SHP77 treated with DMSO at 0.1 percent for 48 hours (cell line): ENCODE measurements at places on chromosomes 2 and 18.

DNA sequence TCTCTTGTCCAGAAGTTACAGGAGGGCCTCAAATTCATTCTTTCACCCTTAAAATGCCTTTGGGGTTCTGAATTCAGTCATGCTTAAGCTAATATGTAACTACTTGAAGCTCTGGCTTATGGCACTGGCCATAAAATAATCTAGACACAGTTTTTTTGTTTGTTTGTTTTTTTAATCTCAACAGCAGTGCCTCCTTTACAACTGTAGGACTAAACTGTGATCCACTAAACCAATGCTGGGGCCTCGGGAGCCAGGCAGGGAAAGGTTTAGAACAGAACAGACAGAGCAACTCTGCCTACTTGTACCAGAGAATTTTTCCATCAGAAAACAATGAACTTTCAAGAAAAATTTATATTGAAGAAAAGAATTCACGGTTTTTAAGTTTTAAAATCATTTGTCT lies 1.7 kb downstream of the STAM2 start:
- DNase-seq, result no peak

DNA sequence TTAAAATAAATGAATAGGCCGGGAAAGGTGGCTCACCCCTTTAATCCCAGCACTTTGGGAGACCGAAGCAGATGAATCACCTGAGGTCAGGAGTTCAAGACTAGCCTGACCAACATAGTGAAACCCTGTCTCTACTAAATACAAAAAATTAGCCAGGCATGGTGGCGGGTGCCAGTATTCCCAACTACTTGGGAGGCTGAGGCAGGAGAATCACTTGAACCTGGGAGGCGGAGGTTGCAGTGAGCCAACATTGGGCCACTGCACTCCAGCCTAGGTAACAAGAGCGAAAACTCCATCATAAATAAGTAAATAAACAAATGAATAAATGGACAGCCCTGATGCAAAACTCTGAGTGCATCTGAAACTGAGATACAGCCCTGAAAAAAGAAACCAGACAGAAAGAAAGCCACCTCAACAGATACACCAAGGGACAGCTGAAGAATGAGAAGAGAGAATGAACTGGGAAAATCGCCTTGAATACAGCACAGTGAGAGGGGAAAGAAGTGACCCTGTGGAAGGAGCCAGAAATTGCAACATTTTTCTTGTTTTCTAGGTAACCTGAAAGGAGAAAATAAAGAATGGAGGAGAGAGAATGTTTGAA lies 64.4 kb downstream of the TRABD2A start:
- DNase-seq, result no peak

- DNase-seq, result no peak
Observed at GRCh38 chr2:29799628-29800027, 121.8 kb downstream of the ALK start.

- no peak for DNase-seq
Observed at GRCh38 chr2:187527262-187527661, 27.0 kb downstream of the TFPI start.

DNA sequence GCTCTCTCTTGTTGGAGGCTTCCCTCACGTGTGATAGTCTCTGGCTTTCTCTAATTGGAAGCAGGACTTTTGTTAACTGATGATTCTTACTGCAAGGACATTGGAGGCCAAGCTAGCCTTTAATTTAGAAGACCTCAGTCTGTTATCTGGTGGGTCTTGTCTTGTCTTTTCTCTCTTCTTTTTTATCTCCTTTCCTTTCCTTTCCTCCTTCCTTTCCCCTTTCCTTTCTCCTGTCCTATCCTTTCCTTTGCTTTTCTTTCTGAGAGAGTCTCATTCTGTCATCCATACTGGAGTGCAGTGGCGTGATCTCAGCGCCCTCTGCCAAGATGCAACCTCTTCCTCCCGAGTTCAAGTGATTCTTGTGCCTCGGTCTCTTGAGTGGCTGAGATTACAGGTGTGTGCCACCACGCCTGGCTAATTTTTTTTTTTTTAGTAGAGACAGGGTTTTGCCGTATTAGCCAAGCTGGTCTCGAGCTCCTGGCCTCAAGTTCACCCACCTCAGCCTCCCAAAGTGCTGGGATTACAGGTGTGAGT lies 18.1 kb downstream of the CCNYL1 start:
- no peak for DNase-seq

DNA sequence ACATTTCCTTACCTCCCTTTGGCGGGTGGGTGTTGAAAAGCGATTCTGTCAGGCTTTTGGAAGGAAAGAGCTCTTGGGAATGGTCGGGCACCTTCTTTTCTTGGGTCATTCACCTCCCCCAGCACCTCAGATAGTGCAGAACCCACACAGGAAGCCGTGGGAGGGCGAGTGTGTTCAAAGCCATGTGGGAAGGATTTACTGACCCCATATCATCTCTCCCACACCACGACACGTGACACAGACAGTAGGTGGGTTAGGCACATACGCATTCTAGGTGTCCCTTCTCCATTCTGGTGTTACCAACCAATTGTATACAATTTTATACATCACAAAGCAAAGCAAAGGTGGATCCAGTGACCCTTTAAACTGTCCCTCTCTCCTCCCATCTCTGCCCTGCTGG lies 263.7 kb upstream of the REV1 start:
- DNase-seq, result no peak

DNA sequence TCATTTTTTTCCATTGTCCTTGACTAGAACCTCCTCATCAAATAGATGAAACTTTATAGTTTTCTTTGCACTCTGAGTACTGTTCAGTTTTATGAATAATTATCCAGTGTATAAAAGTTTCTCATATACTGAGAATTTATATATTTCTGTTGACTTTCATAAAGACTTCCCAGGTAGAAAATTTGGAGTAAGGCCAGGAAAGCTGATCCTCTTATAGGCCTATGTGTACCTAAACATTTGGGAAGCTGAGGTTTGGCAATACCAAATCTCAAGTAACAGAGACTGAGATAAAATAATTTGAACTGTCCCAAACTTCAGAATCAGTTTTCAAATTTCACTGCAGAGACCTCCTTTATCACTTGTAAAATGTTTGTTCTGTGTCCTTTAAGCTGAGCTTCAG lies 43.4 kb downstream of the CCDC102B start:
- DNase-seq, result no peak

DNA sequence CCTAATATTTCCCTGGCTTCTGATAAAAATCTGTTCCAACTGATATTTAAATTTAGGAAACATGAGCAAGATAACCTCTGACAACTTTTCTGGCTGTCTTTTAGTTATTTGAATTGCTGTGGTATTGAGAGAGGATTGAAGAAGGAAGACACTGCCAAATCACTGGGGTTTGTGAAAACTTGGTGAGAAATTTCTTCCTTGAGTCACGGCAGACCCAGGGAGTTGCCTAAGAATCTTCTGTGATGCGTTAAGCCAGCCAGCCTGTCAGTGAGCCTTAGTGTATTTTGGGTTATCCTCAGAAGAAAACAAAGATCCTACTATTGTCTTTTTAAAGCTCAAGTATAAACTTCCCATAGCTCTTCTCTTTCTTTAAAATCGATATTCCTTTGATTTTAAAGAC lies 17.5 kb upstream of the DOK6 start:
- no peak for DNase-seq

DNA sequence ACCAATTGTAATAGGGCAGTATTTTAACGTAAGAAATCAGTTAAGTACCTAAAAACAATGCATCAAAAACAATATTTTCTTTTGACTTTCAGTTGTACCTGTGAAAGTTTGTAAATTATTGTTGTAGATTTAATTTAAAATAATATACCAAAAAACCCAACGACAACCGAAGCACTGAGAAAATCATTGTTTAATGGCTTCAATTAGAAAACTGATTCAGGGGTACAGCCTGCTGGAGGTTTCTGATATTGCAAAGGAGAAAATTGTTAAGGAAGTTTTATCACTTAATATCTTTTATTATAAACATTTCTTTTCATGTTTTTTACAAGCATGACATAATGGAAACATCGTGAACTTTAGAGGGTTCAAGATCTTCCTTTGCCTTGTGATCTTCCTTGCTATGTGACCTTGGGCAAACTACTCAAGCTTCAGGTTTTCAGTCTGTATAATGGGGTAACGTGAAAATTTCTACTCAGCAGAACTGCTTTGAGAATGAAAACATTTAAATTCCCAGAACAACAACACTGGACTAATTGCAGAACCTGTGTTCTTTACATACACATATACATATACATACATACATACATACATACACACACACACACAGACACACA lies 76.3 kb upstream of the GLS start:
- DNase-seq, result no peak

DNA sequence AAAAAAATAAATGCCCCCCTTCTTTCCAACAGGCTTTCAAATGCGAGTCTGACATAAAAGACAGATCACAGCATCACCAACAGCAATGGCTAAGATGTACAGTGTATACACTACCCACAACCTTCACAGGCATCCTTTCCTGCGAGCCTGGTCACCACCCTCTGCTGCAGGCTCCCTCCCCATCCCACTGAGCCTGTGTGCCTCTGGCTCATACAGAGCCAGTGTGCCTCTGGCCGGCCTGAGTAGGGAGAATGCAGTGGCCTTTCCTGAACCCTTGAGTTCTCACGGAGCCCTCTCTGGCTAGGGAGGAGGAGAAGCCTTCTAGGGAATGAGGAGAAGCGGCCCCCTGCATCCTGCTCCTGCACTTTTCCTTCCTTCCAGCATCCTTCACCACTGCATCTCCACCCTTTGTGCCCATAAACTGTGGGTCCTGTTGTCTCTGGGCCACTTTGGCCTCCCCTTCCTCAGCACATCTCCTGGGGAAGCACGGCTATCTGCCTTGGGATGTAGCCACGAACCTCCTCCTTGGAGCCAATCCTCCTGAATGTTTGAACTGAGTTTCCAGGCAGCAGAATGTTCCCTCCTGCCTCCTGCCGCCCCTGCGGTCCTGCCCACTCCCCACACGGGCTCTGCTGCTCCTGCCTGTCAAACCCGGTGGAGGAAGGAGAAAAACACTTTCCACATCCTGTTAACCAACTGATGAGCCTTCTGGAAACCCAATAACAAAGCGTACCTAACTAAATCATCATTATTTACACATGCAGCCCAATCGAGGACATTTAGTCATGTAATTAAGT lies 22.5 kb downstream of the GYPC start:
- no peak for DNase-seq

- no peak for DNase-seq
Observed at GRCh38 chr18:3552305-3552704, 102.3 kb downstream of the TGIF1 start.

GRCh38 chr2:172276961-172277360 lies 150.4 kb upstream of the ITGA6 start:
- no peak for DNase-seq

DNA sequence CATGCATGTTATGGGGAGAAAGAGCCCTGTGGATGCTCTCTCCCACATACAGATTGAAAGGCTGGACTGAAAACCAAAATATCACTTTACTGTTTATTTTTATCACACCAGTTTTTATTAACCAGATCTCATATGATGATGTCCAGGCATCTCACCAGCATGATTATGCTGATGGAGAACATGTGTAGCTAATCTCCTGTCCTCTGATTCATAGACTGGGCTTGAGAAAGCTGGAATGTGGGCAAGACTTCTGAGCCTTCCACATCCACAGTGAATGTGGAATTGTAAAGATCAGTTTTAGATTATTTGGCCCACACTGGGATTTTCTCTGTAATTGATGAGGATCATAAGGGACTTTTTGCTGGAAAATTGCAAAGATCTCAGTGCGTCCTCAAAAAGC lies 137.9 kb downstream of the ICOS start:
- no peak for DNase-seq
